ENCODE measurements at places on chromosomes 1 and 21.
A peak's percentile ranks its signal among the peaks of the same experiment; 100 is the strongest.

GRCh38 chr1:245116131-245116530 lies 38.7 kb upstream of the KIF26B start:
- DNase-seq = no peak

DNA sequence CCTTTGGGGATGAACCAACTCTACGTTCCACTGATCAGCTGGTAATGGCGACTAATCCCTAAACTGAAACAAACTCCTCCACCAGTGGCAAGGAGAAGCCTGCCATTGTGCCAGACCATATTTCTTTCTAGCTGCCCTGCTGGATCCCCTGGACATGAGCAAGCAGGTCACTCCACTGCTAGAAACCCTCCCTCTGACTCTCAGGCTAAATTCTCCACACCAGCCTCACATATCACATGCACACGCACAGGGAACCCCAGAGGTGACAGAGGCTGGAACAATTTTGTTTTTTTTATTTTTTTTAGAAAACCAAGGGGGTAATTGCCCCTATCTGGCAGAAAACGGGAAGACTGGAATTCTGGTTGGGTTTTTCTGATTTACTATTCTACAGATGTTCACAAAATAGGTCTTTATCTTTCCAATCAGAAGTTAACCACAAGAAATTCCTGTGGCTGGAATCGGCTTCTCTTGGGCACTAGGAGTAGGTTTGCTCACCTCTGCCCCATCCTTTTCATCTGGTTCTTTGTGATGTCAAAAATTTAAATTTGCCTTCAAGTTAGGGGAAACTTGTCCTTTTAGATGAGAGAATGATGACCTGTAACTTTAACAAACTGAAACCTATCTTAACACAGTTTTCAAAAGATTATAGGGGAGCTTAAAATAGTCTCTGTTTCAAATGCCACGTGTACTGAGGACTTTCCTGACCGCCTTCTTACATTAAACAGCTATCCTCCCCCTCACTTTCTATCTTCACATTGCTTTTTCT lies 258.1 kb downstream of the SDCCAG8 start:
- no peak for DNase-seq

DNA sequence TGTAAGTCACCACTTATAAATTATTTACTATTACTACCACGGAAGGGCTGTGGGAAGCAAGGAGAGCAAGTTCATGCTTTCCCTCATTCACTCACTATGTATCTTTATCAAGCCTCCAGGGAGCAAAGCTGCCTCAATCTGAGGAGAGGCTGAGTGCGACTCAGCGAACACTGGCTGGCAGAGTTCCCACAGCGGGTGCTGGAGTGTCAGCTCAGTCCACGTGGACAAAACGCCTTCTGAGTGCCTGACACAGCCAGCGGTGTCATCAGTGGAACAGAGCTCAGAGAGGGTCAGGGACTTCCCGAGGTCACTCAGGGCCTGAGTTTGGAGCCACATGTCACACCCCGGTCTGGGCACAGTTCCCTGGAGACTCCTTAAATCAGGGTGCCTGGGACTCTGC lies 16.9 kb downstream of the MATN1 start:
- no peak for DNase-seq

DNA sequence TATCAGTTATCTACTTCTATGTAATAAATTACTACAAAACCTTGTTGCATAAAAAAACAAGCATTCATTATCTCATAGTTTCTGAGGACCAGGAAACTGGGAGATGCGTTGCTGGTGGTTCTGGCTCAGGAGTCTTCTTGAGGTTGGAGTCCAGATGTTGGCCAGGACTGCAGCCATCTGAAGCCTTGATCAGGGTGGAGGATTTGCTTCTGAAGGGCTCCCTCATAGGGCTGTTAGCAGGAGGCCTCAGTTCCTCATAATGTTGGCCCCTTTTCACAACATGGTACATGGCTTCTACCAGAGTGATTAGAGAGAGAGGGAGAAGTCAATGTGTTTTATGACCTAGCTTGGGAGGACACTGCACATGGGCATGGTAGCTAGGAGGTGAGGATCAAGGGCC lies 137.4 kb downstream of the CNIH3 start:
- DNase-seq = no peak

- DNase-seq = no peak
Observed at GRCh38 chr1:200899015-200899386, 4.3 kb downstream of the INAVA start.

GRCh38 chr1:154492115-154492514 lies 9.9 kb upstream of the TDRD10 start:
- no peak for DNase-seq

GRCh38 chr1:6460301-6461050 lies 5.5 kb downstream of the TNFRSF25 start:
- peak; percentile 68 for DNase-seq

DNA sequence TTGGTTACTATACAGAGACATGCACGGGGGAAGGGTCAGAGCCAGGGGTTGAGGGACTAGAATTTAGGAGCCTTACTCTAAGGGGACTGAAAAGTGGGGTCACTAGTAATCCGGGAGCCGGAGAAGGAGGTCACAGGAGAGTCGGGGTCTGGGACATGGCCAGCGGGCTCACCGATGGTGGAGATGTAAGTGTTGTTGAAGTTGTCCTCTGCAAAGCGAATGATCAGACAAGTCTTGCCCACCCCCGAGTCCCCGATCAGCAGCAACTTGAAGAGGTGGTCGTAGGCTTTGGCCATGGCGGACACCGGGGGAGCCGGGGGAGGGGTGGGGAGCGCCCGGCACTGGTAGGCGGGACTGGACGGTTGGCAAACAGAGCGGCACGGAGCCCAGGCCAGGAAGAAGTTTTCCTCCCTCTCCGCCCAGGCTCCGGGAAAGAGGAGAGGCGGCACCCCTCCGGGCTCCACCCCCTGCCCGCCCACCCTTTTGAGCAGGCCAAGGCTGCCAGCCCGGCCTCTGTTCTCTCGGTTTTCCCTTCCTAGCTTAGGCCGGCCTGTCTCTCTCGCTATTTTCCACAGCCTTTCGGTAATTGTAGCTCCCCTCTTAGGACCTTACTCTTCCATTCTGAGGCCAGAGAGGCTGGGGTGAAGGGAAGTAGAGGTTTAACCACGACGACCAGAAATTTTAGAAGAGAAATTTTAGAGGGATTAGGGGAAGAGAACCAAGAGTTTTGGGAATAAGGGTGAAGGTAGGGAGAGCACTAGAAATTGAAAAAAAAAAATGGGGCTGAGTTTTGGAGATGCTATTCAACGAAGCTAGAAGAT lies at the start of gene RAB13:
Gene RAB13 (minus strand): TSS at position 399 of the 821 bp plus-strand sequence. CDS start 103 bp downstream, at position 296.
- no peak for DNase-seq

DNA sequence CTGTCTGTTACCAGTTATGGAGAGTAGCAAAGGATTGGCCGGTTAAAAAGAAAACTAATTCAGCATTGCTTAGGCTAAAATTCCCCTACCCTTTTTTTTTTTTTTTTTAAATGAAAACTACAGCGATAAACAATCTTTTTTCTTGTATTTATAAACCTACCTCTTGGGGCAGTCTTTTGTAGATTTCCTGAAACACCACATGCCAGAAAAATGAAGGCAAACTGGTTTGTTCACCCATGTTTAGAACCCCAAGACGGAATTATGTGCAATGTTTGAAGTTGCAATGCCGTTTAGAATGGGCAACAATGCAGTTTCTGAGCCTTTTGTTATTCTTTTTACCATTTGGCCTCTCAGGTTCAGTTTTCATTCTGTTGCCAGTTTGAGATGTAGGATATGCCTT lies 59.1 kb downstream of the PRDM2 start:
- DNase-seq = no peak

GRCh38 chr1:167714098-167714438 lies 7.7 kb upstream of the MPZL1 start:
- peak; percentile 75 for DNase-seq

DNA sequence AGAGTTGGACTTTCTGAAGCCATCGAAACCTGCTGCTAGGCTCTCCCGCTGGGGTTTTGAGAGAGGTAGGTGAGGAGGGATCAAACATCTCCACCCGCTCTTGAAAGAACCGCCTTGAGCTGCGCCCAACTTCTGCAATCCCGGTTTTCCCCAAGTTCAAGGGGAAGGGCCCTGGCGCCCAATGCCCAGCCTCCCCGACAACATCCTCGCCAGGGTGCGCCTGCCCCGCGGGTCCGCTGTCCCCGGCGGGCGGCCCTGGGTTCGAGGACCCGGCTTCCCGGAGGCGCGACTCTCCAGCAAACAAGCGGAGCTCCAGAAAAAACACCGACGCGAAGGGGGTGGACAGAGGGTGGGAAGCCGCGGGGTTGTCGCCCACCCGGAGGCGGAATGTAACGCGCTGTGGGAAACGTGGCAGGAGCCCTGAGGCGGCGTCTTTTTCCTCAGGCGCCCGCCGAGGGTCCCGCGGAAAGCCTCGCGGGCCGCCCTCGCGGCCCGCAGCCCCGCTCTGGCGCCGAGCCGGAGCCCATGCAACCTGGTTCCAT lies 607 bp downstream of the BTG3 start:
- DNase-seq = peak; percentile 11

DNA sequence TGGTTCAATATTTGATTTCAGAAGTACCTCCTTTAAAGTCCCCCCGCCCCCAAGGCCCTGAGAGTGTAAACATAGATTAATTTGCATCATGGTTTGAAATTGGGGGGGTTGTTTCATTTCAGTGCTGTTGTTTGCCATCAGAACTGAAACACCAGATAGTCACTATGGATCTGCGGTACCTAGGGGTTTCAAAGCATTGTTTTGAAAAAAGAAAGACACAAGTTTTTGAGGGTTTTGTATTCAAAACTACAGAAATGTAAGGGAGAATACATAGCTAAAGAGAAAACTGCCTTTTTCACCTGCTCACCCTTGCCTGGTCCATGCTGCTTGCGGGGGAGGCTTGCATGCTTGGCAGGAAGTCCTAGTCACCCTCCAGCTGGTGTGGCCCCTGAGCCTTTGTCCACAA lies 59.3 kb downstream of the ACP6 start:
- DNase-seq = no peak

DNA sequence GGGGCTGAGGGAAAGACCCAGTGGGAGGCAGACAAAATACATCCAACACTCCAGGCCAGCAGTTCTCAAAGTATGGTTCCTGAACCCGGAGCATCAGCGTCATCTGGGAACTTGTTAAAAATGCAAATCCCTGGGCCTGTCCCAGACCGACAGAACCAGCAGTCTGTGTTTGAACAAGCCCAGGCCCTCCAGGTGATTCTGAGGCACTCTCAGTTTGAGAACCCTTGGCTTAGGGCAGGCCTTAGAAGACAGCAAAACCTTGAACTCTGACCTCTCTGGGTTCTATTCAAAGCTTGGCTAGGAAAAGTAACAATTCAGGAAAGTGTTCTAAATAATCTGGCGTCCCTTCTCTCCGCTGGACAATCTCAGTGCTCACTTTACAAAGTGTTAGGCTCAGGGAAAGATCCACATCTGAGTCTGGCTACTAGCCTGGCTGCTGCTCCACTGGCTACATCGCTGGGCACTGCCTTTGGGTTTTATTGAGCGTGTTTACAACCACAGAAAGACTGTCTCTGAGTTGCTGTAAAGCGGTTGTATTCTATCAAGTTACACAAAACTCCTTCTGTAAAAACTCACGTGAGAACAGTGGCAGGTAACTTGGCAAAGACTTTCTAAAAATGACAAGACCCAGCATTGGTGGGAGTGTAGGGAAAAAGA lies 166.1 kb downstream of the HIVEP3 start:
- no peak for DNase-seq

GRCh38 chr1:43452789-43453441 lies 816 bp downstream of the HYI start:
- DNase-seq = no peak

GRCh38 chr1:109040989-109041620 lies 797 bp downstream of the WDR47 start:
- DNase-seq = peak; percentile 14

DNA sequence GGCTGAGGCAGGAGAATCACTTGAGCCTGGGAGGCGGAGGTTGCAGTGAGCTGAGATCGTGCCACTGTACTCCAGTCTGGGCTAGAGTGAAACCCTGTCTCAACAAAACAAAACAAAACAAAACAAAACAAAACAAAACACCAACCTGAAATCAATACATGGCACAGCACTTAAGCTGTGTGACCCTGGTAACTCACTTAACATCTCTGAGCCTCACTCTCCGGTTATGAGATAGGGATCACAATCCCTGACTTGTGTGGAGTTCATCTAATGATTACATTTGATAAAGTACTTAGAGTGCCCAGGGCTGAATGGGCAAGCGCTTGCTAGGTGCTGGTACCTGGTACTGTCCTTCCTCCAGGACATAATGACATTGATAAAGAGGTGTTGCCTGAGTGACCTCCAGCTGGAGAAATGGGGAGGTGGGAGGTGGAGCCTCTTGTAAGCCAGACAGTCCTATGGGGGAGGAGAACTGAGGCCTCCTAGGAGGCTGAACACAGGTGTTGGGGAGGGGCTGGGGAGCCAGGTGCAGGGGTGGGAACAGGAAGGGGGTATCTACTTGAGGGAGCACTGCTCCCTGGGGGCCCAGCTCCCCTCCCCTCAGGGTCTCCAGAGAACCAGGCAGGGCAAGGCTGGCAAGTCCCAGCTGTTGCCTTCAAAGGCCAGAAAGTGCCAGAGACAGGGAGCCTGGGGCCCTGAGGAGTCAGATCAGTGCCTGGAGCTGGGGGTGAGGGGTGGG lies 17.9 kb downstream of the FOXO6 start:
- DNase-seq = no peak

- no peak for DNase-seq
Observed at GRCh38 chr1:175287377-175287776, 94.8 kb upstream of the KIAA0040 start.

- DNase-seq = no peak
Observed at GRCh38 chr1:20578721-20579395, 10.0 kb upstream of the CDA start.

- DNase-seq = no peak
Observed at GRCh38 chr21:38619992-38620479, 121.8 kb upstream of the ERG start.

DNA sequence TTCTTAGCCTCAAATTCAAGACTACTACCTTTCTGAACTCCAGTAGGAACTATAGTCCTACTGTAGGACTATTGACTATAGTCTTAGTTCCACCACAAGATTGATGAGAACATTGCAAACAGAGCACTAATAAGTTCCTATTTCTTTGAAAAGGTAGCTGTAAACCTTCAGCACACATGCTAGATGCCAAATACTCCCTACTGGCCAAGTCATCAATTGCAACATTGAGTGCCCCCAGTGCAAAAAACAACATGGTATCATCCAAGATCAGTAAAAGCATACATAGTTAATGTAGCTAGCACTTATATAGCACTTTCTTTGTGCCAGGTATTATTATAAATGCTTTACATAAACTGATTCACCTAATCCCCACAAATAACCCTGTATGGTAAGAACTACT lies 99.8 kb downstream of the MRPL39 start:
- no peak for DNase-seq

- DNase-seq = no peak
Observed at GRCh38 chr1:173314656-173315055, 107.5 kb upstream of the TNFSF4 start.

- no peak for DNase-seq
Observed at GRCh38 chr1:155053531-155054105, 2.5 kb downstream of the ADAM15 start.

- no peak for DNase-seq
Observed at GRCh38 chr1:186985889-186986491, 157.2 kb downstream of the PLA2G4A start.

DNA sequence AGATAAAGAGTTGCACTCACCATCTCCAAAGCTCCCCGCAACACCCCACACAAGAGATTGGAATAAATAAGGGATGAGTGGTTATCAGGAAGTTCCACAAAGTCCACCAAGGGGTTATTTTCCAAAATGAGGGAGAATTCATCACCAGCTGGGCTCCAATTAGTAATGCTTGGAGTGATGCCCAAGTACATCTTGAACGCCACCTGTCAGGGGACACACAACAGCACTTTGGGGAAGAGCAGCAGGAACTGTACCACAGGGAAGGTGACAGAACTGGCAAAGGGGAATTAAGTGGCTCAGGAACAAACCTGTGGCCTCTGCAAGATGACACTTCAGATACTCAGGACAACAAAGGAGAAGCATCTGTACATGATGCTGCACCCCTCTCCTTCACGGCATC lies 11.5 kb downstream of the TRAPPC3 start:
- DNase-seq = no peak

All from stimulated activated CD4-positive, alpha-beta T cell treated with anti-CD3 and anti-CD28 coated beads, Interleukin-12 subunit alpha, Interleukin-12 subunit beta, amount 100 ng/mL, for 24 hours (primary cell).